ENCODE measurements at places on chromosomes 1 and 21. TPM values are rescaled to one million over a fixed set of nuclear protein-coding genes. Genes with fewer than 3 reads are reported as not detected.

GRCh38 chr1:16973215-16973614, 7.2 kb downstream of the MFAP2 start:
- DNase-seq, result no peak

GRCh38 chr1:100322436-100323211, 29.7 kb upstream of the CDC14A start:
- DNase-seq, result no peak

DNA sequence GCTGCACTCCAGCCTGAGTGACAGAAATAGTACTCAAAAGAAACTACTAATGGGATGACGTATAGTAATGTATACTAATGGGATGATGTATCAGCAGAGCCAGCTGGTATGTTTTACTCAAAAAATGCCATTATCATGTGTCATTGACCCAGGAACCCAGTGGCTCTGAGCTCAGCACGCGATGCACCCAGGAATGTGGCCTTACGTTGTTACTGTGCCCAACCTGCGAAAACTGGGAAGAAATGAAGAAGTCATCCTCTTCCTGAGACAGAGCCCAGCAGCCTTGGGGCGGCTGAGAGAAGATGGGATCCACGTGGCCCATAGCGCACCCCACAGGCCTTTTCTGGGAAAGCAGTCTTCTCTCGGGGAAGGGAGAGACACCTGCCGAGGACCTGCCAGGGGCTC, 8.8 kb downstream of the UBE2J2 start:
- DNase-seq, result no peak

- peak; percentile 16 for DNase-seq
Measured at GRCh38 chr1:117928881-117929342, 509 bp downstream of the GDAP2 start.

GRCh38 chr21:18716578-18717138, 313.1 kb upstream of the TMPRSS15 start:
- DNase-seq, result no peak

GRCh38 chr1:209490013-209490412, 93.5 kb upstream of the CAMK1G start:
- no peak for DNase-seq

DNA sequence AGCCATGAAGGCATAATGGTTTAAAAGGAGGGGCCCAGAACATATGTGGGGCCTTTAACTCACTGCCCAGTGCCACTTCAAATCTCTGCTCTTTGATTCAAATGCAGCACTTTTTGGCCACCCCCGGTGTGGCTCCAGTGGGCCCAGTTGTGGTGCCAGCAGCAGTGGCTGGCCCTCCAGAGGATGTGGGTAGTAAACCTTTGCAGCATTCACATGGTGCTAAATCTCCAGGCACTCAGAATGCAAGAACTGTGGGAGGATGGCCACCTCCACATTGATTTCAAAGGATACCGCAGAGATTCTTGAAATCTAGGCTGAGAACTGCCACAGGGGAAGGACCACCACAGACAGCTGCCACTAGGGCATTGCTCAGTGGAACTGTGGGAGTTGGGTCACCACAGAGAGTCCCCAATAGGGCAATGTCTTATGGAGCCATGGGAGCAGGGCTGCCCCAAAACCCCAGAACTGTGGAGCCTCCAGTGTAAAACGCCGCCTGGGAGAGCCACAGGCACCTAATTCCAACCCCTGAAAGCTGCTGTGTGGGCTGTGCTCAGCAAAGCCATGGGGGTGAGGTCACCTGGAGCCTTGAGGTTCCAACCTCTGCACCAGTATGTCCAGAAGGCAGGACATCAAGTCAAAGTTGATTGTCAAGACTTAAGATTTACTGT, 6.6 kb upstream of the ADAM30 start:
- no peak for DNase-seq

GRCh38 chr1:224540535-224540934, 75.6 kb upstream of the CNIH3 start:
- DNase-seq, result no peak

DNA sequence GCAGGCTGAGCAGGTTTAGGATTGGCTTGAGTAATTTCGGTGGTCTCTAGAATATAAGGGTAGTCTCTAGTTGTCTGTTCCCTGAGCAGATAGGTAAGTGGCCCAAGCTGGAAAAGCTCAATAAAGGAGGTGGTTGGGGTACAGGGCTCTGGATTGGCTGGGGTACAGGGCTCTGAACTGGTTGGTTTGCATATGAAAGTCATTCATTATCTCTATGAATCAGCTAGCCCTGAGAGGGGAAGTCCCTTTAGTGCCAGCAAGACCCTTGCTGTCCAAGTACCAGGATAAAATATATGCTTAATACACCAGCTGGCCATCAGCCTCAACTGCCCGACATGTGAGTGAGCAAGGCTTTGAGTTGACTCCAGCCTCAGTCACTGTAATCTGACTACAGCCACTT, 93.0 kb downstream of the ZBTB18 start:
- no peak for DNase-seq

DNA sequence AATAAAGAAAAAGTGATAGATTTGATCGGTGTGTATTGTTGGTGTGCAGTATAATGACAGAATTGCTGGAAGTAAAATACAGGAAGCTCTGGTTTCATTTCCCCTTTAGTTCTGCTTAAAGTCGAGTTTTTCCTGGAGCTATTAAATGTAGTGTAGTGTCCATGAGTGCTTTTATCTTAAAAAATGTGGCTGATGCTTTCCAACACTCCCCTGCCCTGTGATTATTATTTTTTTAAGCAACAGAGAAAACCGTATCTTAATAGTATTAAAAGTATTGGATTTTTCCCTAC, 1.1 kb downstream of the LGALS8 start:
- DNase-seq, result no peak

GRCh38 chr1:156592158-156592909, 758 bp downstream of the NAXE start:
- DNase-seq, result no peak

GRCh38 chr1:204074274-204075138, 1.6 kb downstream of the SOX13 start:
- DNase-seq, result peak; percentile 12

GRCh38 chr1:108560874-108561459, 1.1 kb downstream of the EEIG2 start:
- peak; percentile 37 for DNase-seq

- DNase-seq, result no peak
Measured at GRCh38 chr1:230563591-230563990, 78.7 kb upstream of the COG2 start.

GRCh38 chr1:200634261-200635122, 13.9 kb upstream of the KIF14 start:
- DNase-seq, result no peak

GRCh38 chr1:178869119-178869697, 1.7 kb downstream of the ANGPTL1 start:
- DNase-seq, result no peak

DNA sequence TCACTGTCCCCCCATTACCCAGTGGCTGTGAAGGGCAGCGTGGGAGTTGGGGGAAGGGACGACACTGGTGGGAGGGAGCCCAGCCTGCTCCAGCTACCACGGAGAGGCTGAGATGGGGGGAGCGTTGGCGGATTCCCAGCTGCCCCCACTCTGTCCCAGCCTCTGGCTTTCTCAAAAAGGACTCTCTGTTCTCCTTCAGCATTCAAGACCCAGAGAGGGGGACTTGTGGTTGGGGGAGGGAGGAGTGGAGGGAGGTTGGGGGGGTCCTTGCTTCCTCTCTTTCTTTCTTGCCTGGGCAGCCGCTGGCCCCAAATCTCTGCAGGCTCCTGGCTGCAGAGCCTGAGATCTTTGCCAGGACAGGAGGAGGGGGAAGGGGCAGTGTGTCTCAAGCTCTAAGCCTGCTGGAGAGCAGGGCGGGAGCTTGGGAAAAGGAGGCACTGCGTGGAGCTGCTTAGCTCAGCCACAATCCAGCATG, 2.2 kb downstream of the ATP1A2 start:
- no peak for DNase-seq

DNA sequence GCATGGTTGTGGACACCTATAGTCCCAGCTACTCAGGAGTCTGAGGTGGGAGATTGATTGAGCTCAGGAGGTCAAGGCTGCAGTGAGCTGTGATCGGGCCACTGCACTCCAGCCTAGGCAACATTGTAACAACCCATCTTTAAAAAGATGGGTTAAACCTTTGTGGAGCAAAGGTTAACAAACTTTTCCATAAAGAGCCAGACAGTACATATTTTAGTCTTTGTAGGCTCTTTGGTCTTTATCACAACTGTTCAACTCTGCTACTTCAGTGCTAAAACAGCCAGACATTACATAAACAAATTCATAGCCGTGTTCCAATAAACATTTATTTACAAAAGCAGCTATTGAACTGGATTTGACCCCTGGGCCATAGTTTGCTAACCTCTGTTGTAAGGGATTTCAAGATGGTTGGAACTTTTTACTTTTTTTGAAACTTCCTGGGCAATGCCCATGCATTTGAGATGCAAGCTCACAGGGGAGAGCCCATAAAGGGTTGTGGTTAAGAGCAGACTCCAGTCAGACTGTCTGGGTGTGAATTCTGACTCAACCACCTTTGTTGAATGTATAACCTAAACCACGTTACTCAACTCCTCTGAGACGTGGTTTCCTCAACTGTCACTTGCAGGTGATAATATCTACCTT, 10.8 kb downstream of the INAVA start:
- DNase-seq, result no peak

GRCh38 chr1:198672124-198672523, 33.3 kb downstream of the PTPRC start:
- no peak for DNase-seq

GRCh38 chr1:41892301-41892781, 26.4 kb downstream of the HIVEP3 start:
- DNase-seq, result no peak

DNA sequence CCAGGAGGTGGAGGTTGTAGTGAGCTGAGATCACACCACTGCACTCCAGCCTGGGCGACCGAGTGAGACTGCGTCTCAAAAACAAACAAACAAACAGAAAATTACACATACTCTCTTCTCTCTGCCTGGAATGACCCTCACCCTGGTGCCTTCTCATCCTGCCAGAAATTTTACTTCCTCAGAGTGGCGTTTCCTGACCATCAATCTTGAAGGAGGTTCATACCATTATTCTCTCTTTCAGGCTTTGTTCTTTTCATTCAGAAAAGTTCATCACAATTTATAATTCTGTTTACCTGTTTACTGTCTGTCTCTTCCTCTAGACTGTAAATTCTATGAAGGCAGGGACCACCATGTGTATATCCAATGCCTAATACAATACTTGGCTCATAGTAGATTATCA, 79.3 kb downstream of the RPS6KA1 start:
- no peak for DNase-seq

DNA sequence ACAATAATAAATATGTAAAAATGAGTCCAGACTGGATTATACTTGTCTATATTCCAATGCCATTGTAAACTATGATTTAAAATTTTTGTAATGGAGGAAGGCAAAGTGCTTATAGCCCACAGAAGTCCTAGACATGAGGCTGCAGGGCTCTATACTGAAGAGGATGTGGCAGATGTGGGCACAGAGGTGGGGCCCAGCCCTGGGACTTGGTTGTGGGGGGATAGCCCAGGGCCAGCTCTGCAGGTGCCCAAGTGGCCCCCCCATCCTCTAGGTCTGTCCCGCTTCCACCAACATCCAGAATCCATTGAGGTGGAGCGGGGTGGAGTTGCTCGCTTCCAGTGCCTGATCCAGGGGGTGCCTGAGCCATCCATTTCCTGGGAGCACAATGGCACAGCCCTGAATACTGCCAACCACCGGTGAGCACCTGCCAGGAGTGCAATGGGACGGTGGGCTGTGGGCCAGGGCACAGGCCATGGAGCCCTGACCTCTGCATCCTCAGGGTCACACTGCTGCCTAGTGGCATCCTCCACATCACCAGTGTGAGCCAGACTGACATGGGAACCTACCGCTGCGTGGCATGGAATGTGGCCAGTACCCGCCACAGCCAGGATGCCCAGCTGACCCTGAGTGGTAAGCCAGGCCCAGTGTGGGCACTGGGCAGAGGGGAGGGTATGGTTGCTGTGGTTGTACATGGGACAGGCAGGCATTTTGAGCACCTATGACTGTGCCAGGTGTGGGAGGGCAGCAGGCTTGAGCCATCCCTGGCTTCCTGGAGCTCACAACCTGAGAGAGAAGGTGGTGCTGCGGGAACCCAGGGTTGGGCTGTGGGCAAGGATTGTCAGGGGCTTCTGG, 21.0 kb downstream of the SLC27A3 start:
- no peak for DNase-seq

VWA1 gene
- total RNA-seq, result not detected

RIMS3 gene
- total RNA-seq, result 1.1 TPM

ATAD3C gene
- 0.28 TPM for total RNA-seq

TRIM17 gene
- 0.73 TPM for total RNA-seq

FMO3 gene
- not detected for total RNA-seq

ERICH3 gene
- not detected for total RNA-seq

DMRTA2 gene
- total RNA-seq, result not detected

SYDE2 gene
- total RNA-seq, result 6.9 TPM

RBM11 gene
- total RNA-seq, result 17.4 TPM
